ENCODE measurements at places on chromosomes 2 and 18. TPM values are rescaled to one million over a fixed set of nuclear protein-coding genes. Genes with fewer than 3 reads are reported as not detected.
A peak's percentile ranks its signal among the peaks of the same experiment; 100 is the strongest.

DNA sequence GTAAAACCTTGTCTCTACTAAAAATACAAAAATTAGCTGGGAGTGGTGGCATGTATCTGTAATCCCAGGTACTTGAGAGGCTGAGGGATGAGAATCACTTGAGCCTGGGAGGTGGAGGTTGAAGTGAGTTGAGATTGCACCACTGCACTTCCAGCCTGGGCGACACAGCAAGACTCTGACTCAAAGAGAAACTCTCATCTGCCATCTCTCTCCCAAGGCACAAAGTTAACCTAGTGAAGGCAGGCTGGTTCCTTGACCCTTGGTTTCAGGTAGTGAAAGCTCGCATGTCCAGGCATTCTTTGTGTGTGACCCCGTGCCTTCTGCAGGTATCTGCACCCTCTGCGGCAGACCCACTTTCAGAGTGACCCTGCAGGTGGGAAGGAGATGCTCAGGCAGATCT, 100.0 kb downstream of the WDSUB1 start:
- no peak for DNase-seq

DNA sequence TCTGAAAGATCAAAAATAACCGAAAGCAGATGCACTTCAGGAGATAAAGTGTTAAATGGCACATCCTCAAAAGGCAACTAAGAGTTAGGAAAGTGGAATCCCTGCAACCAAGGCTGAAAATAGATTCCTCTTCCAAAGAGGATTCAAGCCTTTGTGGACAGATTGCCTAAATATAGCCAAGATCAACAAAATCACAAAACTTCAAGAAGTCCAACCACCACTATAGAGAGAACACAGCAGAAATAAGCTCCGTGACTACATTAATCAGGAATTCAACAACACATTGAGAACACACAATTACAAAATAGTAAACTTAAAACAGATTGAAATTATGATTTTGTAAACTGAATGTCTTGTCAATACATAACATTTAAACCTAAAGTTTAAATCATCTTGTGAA, 165.7 kb downstream of the LNPK start:
- DNase-seq = no peak

GRCh38 chr2:109032229-109032820, 43.3 kb upstream of the EDAR start:
- DNase-seq = no peak

- DNase-seq = no peak
Measured at GRCh38 chr2:75622929-75623328, 23.7 kb upstream of the MRPL19 start.

Gene MYO3B
- polyA plus RNA-seq = not detected

- no peak for DNase-seq
Measured at GRCh38 chr2:25421289-25421688, 79.6 kb upstream of the DNMT3A start.

DNA sequence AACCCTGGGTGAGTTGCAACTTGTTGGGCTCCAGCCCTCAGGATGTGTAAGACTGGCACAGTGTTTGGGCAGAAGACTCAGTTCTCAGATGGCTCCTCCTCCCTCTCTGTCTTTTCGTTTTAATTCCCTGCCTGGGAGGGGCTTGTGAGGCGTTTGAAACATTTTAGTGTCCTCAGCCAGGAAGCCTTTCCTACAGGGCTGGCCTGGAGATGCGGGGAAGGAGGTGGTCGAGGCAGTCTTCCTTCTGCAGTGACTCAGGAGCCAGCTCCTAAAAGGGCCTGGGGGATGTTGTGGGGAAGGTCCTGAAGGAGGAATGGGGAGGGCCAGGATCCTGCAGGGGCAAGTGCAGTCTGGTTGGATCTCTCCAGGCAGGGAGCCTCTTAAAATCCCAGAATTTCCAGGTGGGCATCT, 22.1 kb upstream of the IGFBP5 start:
- no peak for DNase-seq

DNA sequence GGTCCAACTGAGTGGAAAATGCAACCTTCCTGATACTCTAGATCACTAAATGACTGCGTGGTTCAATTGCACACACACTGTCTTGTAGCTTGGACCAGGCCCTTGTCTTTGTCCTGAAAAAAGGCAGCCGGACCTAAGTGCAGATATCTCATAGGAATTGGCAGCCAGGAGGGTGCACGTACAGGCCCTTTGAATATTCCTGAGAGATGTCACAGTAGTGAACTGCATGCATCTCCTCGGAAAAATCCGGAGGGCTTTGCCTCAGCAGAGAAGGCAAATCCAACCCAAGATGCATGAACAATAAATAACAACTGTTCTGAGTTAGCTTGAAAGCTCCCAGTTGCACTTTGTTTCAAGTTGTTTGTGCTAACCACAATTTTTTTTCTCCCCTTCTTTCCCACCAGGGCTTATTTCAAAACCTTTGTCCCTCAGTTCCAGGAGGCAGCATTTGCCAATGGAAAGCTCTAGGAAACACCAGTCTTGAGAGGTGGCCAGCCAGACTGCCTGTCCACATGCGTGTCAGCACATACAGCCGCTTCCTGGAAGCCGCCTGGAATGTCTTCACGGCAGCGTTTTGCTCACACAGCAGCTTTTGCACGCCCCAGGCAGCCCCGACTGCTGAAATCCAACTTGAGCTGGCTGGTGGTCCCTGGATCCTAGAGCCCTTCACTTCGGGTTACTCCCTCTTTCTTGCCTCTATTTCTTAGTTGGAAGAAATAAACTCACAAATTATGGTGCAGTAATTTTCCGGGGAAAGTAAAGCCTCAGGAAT, 54.4 kb upstream of the FOSL2 start:
- no peak for DNase-seq

Gene FASTKD1
- polyA plus RNA-seq = 7.8 TPM

- DNase-seq = no peak
Measured at GRCh38 chr2:216698895-216699294, 3.5 kb upstream of the IGFBP5 start.

DNA sequence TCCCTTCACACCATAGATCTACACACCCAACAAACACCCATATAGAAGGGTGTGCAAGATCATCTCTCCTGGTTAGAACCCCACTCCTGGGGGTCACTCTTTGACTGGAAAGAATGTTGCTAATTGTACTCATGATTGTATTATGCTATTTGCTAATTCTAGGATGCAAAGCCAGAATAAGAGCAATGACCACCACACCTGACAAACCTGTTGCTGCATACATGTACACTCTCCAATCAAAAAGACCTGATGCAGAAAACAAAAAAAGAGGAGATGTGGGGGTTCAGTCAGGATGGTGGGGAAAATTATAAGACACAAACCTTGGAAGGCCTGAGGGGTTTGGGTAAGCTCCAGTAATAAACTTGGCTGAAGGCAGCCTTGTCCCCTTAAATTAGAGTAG, 36.9 kb upstream of the PDK1 start:
- DNase-seq = no peak

Gene EGR4
- polyA plus RNA-seq = 0.84 TPM

Gene SCN3A
- 9.4 TPM for polyA plus RNA-seq

- DNase-seq = no peak
Measured at GRCh38 chr2:189254268-189254883, 74.8 kb upstream of the COL5A2 start.

DNA sequence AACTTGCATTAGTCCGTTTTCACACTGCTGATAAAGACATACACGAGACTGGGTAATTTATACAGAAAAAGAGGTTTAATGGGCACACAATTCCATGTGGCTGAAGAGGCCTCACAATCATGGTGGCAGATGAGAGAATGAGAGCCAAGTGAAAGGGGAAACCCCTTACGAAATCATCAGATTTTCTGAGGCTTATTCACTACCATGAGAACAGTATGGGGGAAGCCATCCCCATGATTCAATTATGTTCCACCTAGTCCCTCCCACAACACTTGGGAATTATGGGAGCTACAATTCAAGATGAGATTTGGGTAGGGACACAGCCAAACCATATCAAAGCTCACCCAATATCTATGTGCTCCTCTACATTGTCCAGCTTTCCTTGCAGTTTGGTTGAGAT, 16.0 kb upstream of the SERPINE2 start:
- DNase-seq = no peak

Gene MYCN
- not detected for polyA plus RNA-seq

GRCh38 chr2:233331536-233331935, 22.8 kb upstream of the DGKD start:
- DNase-seq = peak; percentile 94

DNA sequence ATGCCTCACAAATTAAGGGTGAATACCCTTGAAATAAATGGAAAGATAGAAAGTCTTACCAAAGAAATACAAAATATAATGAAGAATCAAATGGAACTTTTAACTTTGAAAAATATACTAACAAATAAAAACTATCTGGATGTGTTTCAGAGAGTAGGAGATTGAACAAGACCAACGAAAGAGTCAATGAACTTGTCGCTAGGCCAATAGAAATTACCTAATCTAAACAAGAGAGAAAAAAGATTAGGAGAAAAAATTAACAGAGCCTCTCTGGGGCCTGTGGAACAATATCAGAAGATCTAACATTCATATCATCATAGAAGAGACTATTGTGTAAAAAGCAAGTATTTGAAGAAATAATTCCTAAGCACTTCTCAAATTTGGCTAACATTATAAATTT, 11.1 kb downstream of the FRZB start:
- DNase-seq = no peak

DNA sequence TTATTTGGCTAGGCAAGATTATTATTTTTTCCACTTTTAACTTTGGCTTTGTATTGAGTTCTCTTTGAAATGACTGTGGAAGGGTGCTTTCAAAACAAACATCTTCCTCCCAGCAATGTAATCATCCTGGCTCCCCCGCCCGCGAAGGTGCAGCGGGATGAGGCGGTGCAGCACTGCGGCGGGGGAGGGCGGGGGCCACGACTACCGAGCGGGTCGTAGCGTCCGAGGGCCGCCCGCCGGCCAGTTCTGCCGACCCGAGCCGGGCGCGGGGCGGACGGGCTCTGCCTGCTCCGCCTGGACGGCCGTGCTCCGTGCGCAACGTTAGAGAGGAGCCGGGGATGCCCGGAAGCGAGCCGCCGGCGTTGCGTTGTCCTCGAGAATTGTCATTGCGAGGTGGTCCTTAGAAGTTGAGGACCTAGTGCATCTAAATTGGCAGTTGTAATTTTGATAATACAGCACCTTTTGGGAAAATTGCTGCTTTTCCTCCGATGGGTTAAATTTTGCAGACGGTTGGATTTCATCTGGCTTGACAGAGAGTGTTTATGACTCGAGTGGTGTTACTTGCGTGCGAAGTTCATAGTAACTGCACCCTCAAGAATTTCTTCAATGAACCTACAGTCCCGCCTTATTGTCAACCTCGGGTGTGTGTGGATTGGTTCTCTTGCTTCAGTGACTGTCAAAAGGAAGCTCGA, 1.1 kb downstream of the EPC2 start:
- DNase-seq = peak; percentile 78

Gene NCKAP5
- not detected for polyA plus RNA-seq

DNA sequence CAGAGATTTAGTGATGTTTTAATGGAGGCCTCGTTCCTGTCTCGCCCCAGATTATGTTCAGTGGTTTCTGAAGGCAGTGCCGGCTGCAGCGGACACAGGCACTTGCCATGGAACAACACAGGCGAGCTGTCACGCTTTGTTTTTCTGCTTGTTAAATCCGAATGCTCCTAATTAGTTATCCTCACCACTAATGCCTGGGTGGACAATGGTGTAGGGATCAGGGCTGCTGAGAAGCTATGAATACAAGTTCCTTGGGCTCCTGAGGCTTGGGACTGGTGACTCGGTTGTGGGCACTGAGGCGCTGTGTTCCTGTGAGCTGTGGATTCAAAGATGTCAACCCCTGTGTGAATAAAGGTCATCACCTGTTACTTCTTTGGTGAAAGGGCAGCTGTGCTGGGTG, 123.5 kb downstream of the PLEKHM3 start:
- no peak for DNase-seq

- no peak for DNase-seq
Measured at GRCh38 chr18:78868330-78869316, 111.0 kb upstream of the SALL3 start.

Gene PJVK
- 0.49 TPM for polyA plus RNA-seq

DNA sequence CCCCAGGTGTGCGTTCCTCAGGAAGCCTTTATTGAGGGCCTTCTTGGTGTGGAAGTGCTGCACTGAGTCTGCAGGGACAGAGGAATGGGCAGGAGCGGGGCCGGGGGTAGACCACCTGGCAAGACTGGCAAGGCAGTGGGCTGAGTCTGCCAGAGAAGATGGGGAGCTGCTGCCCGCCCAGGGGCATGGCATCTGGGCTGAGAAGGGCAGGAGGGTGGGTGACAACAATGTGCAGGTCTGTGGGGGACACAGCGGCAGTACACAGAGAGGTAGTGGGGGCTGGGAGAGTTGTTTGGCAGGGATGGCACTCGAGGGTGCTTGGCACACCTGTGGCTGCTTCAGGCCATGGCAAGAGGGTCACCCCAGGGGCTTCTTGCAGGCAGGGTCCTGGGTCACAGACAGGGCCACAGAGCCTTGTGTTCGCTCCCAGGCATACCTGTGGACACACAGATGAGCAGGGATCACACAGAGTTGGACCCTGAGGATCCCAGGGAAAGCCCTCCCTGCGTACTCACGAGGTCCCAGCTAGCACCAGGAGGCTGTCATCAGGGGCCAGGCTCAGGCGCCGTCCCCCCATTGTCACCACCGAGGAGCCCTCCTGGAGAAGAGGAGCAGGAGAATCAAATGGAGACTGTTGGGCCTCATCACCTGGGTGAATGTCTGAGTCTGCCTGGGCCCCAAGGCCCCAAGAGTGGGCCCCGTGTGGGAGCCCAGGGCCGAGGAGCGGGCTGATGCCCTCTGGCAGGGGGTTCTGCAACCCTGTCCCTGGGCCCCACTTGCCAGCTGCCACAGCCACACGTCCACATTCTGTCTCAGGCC, 3.4 kb upstream of the OXER1 start:
- no peak for DNase-seq

- DNase-seq = no peak
Measured at GRCh38 chr18:26566874-26567555, 18.7 kb upstream of the KCTD1 start.

DNA sequence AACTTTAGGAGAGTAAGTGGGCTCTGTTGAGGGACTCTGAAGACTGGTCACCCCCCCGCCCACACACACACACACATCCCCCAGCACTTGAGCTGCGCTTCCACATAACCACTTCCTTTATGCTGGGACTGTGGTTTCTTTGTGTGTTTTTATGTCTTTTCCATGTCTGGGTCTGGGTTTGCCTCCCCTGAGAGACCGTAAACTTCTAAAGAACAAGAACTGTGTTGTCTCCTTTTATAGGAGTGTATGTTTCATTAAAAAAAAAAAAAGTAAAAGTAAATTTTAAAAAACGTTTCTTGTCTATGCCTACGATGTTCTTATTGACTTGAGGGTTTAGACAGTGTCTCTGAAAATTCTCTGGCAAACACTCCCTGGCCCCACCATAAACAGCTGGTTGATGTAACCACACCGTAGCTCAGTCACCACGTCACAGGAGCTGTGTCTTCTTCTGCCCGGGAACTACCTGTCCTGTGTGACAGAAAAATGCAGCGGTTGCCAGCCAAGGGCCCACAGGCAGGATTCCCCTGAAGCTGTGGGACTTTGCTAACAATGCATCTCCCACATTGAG, 68.0 kb downstream of the KLHL29 start:
- DNase-seq = no peak

DNA sequence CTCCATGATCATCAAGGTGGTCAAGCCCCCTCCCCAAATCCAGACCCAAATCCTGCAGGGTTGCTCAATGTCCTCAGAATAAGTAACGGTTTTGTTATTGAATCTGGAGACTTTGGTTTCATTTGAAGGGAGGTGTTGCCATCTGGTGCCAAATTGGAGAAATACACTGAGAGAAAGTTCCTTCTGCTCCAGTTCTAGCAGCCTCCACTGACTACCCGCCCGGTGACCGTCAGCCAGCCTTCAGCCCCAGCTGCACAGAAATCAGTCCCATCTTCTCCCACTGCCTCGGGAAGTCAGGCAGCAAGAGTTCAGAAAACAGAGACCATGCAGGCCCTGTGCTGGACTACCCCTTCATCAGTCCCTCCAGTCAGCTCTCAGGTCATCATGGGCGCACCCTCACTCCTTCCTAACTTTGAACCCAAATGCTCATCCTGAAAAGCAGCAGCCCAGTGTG, 38.7 kb downstream of the PKDCC start:
- DNase-seq = peak; percentile 47
